ENCODE measurements at places on chromosomes 3 and 15.

DNA sequence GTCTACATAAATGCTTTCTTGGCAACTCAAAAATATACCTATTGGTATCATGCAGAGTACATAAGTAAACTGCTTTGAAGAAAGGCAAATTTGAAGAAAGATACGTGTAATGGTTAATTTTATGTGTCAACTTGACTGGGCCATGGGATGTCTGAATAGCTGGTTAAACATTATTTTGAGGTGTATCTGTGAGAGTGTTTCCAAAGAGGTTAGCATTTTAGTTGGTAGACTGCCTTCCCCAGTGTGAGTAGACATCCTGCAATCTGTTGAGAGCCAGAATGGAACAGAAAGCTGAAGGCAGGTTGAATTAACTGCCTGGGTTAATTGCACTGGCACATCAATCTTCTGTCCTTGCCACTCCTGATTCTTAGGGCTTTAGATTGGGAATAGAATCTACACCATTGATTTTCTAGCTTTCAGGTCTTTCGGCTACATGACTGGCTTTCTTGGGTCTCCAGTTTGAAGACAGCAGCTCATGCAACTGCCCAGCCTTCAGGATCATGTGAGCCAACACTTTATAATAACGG lies 98.3 kb downstream of the CMSS1 start:
- no peak for DNase-seq

DNA sequence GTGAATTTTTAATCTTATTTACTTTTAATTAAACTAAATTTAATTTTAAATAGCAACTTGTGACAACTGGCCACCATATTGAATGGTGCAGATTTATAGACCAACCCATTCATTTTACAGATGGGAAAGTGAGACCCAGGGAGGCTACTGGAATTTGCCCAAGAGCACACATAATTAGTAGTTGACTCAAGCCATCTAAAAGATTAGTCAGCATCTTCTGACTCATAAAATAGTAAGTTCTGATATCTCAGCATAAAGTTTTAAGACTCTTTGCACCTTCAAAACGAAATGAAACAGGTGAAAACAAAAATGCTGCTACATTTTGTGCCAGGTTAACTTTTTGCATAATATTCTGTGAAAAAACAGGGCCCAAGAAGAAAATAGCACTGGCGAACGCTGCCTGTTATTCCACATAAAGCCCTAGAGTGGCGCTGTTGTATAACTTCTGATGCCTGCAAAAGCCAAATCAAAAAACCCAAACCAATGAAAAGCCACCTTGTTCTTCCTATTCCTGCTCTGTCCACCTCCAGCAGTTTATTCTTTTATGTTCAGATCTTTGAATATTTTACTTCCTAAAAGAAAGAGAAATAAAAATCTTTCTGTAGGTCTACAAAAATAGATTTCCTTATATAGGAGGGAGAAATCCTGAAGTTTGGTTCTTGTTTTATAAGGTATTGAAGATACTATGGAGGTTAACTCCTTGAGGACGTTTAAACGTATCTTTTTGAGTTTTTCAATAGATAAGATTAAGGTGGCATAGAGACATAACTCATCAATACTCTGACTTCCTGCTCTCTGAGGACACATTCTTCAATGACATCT lies 62.8 kb downstream of the OTOL1 start:
- peak; percentile 3 for DNase-seq

- no peak for DNase-seq
Measured at GRCh38 chr3:103052236-103052830, 617.5 kb downstream of the ZPLD1 start.

DNA sequence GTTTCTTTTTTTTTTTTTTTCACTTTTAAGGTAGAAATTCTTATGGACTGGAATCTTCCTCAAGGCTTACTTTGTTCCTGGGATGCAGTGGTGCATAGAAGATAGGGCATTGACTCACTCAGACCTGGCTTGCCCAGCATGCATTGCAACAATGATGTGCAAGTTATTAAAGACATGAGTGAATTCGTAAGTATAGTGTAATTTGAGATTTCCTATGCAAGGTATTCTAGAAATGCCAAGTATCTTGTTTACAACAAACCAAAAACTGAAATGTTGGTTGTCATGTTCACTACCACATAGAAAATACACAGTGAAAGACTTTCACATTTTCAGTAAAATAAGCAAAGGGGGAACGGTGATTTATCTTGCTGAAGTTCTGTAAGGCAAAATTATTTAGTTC lies 56.5 kb upstream of the FNDC3B start:
- no peak for DNase-seq

DNA sequence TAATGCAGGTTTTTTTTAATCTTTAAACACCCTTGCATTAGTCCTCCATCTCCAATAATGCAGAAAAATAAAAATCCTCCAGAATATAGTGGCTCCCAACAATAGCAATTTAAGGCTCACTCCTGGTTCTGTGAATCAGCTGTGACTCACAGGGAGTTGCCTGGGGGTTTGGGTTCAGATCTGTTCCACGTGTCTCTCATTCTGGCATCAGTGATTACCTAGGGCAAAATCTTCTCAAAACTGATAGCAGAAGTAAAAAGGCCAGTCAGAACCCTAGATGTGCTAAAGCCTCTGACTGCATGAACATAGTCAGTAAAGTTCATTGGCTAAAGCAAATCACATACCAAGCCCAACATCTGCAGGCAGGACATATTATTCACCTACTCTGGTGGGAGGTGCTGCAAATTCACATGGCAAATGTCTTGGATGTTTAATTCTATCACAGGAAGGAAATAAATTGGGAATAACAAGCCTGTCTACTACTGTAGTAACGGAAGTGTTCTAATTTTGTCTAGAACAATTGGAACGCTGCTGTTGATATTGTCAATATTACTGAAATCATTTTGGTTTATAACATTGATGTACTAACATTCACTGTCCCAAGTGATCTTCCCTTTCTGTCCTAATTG lies 364.1 kb upstream of the CNTN4 start:
- no peak for DNase-seq

DNA sequence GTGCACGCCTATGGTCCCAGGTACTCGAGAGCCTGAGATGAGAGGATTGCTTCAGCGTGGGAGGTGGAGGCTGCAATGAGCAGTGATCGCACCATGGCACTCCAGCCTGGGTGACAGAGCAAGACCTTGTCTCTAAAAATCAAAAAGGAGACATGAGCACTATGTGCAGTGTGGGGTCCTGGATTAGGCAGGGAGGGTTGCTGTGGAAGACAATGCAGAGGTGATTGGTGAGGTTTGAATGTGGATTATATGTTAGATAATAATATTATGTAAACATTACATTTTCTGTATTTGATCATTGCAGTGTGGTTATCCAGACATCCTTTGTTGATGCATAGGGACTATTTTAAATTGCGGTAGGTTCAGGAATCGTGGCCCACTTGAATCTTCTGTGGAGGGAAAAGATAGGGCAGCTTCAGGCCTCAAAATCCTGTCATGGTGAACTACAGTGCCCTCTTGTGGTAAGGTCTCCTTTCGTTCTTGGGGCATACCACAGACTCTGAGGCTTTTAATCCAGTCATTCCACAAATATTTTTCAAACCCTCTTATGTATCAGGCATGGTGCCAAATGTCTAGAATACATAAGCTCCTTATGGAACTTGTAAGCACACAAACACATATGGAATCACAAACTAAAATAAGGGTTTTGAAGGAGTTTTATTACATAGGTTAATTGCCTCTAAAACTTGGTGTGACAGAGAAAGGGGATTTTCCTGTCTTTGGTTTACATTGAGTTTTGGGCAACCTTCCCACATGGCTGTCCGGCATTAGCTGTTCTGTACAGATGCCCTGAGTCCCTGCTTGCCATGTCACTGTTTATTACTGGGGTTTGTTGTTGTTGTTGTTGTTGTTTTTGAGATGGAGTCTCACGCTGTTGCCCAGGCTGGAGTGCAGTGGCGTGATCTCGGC lies 37.7 kb downstream of the GPD1L start:
- peak; percentile 93 for DNase-seq

DNA sequence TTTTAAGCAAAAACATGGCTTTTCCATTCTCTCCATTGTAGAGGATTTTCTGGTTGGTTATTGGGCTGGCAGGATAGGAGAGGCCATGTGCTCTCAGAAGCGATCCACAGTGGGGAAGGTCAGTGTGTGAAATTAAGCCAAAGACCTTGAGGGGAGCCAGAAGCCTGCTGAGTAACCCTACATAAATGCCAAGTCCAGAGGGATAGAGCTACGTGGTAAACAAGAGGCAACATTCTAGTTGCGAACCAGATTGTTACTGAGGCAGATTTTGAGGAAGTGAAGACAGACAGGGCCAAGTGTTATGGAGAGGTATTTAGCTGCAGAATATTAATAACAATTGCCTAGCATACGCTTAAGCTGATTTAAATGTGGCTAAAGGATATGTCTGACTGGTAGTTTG lies 592.8 kb upstream of the GBE1 start:
- no peak for DNase-seq

GRCh38 chr3:101735833-101736232 lies 11.4 kb downstream of the CEP97 start:
- DNase-seq = no peak

- DNase-seq = no peak
Measured at GRCh38 chr15:100764778-100765466, 114.7 kb upstream of the ALDH1A3 start.

GRCh38 chr3:125212091-125212508 lies 448 bp downstream of the SLC12A8 start:
- no peak for DNase-seq

DNA sequence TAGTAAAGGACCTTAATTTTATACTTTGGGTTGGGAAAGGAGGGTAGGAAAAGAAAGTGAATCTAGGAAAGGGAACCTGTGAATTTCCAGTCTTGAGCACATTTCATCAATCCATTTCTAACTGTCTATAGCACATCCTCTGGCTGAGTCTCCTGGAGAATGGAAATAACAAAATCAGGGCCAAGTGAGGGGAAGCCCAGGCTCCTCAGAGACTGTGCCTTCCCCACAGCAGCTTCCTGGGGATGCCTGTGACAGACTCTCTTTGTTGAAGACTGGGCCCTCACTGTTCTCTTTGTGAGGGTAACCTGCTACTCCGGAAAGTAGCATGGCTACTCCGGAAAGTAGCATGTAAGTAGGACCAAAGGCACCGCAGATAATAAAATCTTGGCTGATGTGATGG lies 22.6 kb upstream of the CSPG5 start:
- DNase-seq = no peak

- peak; percentile 75 for DNase-seq
Measured at GRCh38 chr3:108008931-108009639, 81.7 kb downstream of the CD47 start.

GRCh38 chr3:184218814-184219213 lies 10.6 kb upstream of the VWA5B2 start:
- DNase-seq = no peak

GRCh38 chr3:171699601-171700000 lies 110.7 kb downstream of the PLD1 start:
- DNase-seq = no peak

DNA sequence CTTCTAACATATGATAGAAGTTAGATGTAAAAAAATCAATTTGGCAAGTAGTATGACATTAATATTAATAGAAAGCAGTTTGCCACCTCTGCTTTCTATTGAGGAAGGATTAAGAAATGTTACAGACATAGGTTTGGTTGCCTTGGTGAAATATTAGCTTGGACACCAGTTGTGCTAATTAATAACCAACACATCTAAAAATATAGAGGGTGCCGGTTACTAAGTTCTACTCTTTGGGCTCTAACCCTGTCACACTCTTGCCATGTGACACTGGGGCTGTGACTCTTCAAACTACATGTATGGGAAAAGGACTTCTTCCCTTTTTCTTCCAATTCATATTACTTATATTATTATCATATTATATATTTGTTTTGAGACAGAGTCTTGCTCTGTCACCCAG lies 64.4 kb downstream of the TRIM71 start:
- no peak for DNase-seq

GRCh38 chr15:41323611-41324010 lies 8.8 kb downstream of the OIP5 start:
- no peak for DNase-seq

DNA sequence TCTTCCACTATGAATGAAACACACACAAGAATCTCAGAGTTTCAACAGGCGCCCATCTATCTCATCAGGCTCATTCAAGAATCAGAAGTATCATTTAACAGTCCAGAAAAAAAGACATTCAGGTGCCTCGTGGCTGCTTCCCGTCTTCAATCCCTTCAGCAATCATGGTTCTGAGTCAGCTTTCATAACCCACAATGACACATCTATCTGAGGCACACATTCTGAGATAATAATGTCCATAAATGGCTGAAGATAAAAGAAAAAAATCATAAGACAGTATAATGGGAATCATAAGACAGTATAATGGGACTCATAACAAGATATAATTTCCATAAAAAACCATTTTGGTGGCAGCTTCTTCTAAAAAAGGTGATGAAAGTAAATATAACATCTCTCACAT lies 52.4 kb downstream of the TNIK start:
- no peak for DNase-seq

GRCh38 chr3:184467171-184467570 lies 87.3 kb downstream of the CHRD start:
- no peak for DNase-seq

DNA sequence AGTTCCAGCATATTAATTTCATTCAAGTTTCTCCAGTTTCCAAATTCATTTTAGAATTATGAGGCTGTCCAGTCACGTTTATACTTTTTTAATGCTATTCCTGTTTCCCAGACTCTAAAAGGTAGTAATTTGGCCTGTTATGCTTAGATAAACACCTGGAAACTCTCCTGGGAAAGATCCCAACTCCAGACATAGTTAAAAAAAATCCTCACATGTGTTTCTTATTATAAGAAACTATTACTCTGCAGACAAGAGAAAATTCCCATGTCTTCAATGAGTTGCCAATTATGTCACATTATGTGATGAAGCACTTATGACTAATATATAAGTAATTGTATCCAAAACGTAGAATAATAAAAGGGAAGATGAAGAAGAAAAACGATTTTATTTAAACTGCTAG lies 137.1 kb upstream of the TMC3 start:
- DNase-seq = no peak

DNA sequence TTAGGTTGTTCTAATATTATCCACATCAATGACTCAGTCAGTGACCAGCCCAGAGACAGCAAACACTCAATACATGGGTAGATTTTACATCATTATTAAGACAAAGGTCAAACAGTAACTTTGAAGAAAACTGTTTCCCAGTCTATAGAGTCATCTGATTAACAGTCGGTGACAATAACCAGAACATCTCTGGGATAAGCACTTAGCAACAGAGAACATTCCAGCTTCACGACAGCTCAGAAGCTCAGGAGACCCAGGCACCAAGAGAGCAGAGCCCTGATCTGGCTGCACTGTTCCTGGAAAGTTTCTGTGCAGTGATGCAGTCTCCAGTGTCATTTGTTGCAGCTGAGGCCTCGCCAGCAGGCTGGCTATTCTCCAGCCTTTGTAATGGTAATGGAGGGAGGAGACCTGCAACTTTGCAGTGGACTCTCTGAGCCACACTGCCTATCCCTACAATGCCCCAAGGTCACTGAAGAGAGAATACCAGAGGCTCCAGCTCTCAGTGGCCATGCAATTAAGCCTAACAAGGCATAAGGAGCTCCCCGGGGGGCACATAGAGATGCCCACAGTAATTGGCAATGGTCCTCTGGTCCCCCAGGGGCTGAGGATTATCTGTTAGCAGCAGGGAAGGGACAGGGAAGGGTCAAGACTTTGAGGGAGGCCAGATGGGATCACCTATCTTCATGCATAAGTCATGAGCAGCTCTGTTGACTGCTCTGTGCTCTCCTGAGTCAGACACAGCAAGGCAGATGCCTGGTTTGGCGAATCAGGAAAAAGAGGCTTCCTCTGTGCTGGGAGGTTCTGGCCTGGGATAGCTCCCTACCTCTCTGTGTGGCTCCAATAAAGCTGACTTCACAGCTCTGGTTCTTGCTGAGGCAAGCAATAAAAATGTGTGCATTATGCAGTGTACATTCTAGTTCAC lies 163.6 kb downstream of the CTNNB1 start:
- DNase-seq = no peak

Measured in non-pigmented ciliary epithelial cell (primary cell).